ENCODE measurements at places on chromosomes 5 and 9. TPM values are rescaled to one million over a fixed set of nuclear protein-coding genes. Genes with fewer than 3 reads are reported as not detected.

DNA sequence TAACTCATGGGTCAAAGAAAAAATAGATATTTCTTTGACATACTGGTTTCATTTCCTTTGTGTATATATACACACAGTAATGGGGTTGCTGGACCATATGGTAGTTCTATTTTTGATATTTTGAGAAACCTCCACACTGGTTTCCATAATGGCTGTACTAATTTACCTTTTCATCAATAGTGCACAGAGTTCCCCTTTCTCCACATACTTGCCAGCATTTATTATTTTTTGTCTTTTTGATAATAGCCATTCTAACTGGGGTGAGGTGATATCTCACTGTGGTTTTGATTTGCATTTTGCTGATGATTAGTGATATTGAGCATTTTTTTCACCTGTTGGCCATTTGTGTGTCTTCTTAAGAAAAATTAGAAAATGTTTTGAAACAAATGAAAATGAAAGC lies 78.4 kb upstream of the CKMT2 start:
- no peak overlapping the region for H3K4me3 ChIP-seq
- no peaks in the 10 kb centered on the region for H3K36me3 ChIP-seq
- H3K27me3 ChIP-seq = no peaks in the 10 kb centered on the region
- no peaks in the 10 kb centered on the region for H3K4me1 ChIP-seq

DNA sequence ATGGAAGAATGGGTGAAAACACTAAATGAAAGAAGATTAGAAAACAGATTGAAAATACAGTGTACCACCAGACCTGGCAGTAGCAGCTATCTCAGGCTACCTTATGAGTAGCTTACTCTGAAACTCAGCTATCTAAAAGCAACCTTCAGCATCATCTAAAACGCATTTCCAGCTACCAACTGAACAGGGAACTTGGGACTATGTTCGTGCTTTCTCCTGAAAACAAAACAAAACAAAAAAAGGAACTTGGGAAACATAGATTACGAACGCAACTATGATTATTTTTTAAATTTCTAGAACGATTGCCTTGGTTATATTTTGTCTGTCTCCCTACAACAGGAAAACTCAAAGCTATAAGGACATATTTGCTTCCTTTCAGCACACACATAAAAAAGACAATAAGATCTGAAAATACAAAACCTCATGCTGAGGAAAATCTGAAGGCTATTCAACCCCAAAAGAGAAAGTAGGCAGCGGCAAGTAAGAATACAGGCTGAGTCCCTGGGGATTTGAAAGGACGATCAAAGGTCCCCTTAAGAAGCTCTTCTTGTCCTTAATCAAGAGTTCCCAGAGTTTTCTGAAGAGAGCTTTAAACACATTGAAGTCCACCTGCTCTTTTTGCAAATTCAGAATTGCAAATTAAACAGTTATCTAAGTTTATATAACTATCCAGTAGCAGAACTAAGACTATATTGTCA lies 53.4 kb downstream of the OR2K2 start:
- no peak for DNase-seq
- no peak overlapping the region for H3K4me3 ChIP-seq
- no peaks in the 10 kb centered on the region for H3K4me1 ChIP-seq
- no peaks in the 10 kb centered on the region for H3K27me3 ChIP-seq
- no peaks in the 10 kb centered on the region for H3K36me3 ChIP-seq

DNA sequence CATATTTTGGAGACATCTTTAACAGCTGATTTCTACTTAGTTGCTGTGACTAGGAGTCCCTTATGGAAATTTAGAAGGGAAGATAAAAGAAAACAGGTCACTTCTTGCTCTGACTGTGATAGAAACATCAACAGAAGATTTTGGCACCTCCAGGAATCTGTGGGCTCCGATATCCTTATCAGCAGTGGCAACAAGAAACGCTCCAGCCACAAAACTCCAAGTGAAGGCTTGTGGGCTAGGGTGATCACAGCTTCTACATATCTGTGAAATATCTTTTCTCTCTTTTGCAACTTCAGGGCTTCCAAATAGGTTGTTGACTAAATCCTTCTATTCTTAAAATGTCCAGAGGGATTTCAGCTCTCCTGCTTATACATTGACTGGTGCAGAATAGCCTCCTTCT lies 1625.5 kb upstream of the CDH6 start:
- H3K36me3 ChIP-seq = no peaks in the 10 kb centered on the region
- no peak for DNase-seq
- no peaks in the 10 kb centered on the region for H3K4me1 ChIP-seq
- H3K27me3 ChIP-seq = no peaks in the 10 kb centered on the region

DNA sequence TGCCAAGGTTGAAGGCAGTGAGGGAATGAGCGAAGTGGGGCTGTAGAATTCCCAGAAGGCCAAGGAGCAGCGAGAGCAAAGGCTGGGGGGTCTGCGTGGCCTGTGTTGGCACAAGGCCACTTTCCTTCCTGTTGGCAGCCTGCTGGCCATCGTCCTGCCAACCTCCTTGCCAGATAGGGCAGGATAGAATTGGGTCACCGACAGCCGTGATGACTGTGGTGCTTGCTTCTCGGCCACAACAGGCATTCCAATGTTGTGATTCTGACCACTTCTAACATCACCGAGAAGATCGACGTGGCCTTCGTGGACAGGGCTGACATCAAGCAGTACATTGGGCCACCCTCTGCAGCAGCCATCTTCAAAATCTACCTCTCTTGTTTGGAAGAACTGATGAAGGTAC lies 18.9 kb downstream of the TRIP13 start:
- no peaks in the 10 kb centered on the region for H3K36me3 ChIP-seq
- no peaks in the 10 kb centered on the region for H3K27me3 ChIP-seq
- H3K4me1 ChIP-seq = peaks cover 32% of the 10 kb centered on the region
- no peak for DNase-seq
- no peak overlapping the region for H3K4me3 ChIP-seq
- H3K27ac ChIP-seq = no peak overlapping the region

DNA sequence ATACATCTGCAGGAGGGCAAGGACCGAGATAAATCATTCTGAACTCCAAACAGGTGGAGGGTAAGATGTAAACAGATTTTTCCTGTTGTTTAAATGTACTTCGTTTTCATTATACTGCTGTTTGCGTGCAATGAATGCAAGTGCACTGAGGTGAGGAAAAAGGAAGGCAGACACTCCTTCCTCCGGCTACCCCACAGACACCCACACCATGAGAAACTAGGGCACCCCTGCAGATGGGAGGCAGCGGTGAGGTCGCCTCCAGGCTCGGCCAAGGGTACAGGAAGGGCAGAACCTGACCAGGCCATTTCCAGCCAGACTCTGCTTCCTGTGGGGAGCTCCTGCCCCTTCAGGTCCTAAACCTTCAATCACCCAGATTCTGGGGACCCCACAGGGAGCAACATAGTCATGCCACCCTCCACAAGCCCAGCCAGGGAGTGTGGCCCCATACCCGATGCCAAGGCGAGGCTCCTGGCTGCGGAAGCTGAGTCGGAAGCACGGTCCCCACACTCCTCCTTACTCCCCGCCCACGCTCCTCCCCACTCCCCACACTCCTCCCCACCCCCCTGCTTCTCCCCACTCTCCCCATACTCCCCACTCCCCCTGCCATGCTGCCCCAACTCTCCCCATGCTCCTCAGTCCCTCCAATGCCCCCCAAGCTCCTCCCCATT lies 37.1 kb downstream of the VAV2 start:
- no peak overlapping the region for H3K4me3 ChIP-seq
- DNase-seq = no peak
- no peaks in the 10 kb centered on the region for H3K27me3 ChIP-seq
- H3K4me1 ChIP-seq = peaks cover 57% of the 10 kb centered on the region

- peaks cover 25% of the 10 kb centered on the region for H3K4me1 ChIP-seq
- H3K27me3 ChIP-seq = no peaks in the 10 kb centered on the region
- no peak overlapping the region for H3K27ac ChIP-seq
- no peaks in the 10 kb centered on the region for H3K36me3 ChIP-seq
- no peak for DNase-seq
These were observed 42.8 kb upstream of the RAD23B start for GRCh38 chr9:107240260-107240659.

DNA sequence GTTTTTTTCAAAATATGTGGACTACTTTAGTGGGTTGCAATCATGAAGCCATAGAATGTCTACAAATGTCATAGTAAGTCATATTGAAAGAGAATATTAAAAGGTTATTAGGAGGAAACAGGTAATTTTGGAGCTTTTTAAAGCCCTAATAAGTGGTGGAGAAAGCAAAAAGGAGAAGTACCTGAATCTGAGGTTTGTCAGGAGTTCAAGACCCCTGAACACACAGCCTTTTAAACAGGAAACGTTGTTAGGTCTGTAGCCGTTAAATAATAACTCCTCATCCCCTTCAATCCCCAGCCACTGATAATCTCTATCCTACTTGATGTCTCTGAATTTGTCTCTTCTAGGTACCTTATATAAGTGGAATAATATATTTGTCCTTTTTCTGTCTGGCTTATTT lies 51.1 kb downstream of the SPEF2 start:
- no peaks in the 10 kb centered on the region for H3K36me3 ChIP-seq
- no peak overlapping the region for H3K27ac ChIP-seq
- DNase-seq = no peak
- H3K4me3 ChIP-seq = no peak overlapping the region
- H3K4me1 ChIP-seq = no peaks in the 10 kb centered on the region

GRCh38 chr9:78014776-78015175 lies 16.8 kb downstream of the GNAQ start:
- peaks cover 20% of the 10 kb centered on the region for H3K4me1 ChIP-seq
- H3K27ac ChIP-seq = no peak overlapping the region
- no peaks in the 10 kb centered on the region for H3K27me3 ChIP-seq

GRCh38 chr9:98084396-98084795 lies 27.9 kb downstream of the NANS start:
- no peaks in the 10 kb centered on the region for H3K36me3 ChIP-seq
- H3K27me3 ChIP-seq = no peaks in the 10 kb centered on the region
- no peak overlapping the region for H3K27ac ChIP-seq
- H3K4me1 ChIP-seq = peaks cover 70% of the 10 kb centered on the region
- no peak for DNase-seq

GRCh38 chr9:3740690-3741419 lies 215.1 kb upstream of the RFX3 start:
- no peaks in the 10 kb centered on the region for H3K36me3 ChIP-seq
- no peaks in the 10 kb centered on the region for H3K4me1 ChIP-seq
- no peak overlapping the region for H3K4me3 ChIP-seq
- H3K27ac ChIP-seq = no peak overlapping the region
- DNase-seq = no peak

GRCh38 chr9:80792726-80793125 lies 896.6 kb downstream of the TLE1 start:
- H3K27ac ChIP-seq = no peak overlapping the region
- no peaks in the 10 kb centered on the region for H3K27me3 ChIP-seq
- no peaks in the 10 kb centered on the region for H3K4me1 ChIP-seq
- no peak overlapping the region for H3K4me3 ChIP-seq
- H3K36me3 ChIP-seq = no peaks in the 10 kb centered on the region
- DNase-seq = no peak

- H3K4me3 ChIP-seq = no peak overlapping the region
- no peaks in the 10 kb centered on the region for H3K27me3 ChIP-seq
- DNase-seq = no peak
- H3K36me3 ChIP-seq = no peaks in the 10 kb centered on the region
- H3K4me1 ChIP-seq = no peaks in the 10 kb centered on the region
These were observed 11.0 kb upstream of the MTMR12 start for GRCh38 chr5:32323741-32324140.

GRCh38 chr9:33225319-33226147 lies 14.4 kb upstream of the SPINK4 start:
- no peak overlapping the region for H3K4me3 ChIP-seq
- H3K4me1 ChIP-seq = peaks cover 25% of the 10 kb centered on the region
- no peaks in the 10 kb centered on the region for H3K27me3 ChIP-seq
- H3K36me3 ChIP-seq = no peaks in the 10 kb centered on the region

- DNase-seq = no peak
- H3K27me3 ChIP-seq = no peaks in the 10 kb centered on the region
- no peak overlapping the region for H3K27ac ChIP-seq
- no peaks in the 10 kb centered on the region for H3K36me3 ChIP-seq
These were observed 282.9 kb upstream of the MVB12B start for GRCh38 chr9:126043681-126044080.

GRCh38 chr5:5270958-5271785 lies 131.0 kb downstream of the ADAMTS16 start:
- no peaks in the 10 kb centered on the region for H3K36me3 ChIP-seq
- peak overlapping the region; percentile 42 for H3K27ac ChIP-seq
- H3K27me3 ChIP-seq = no peaks in the 10 kb centered on the region
- H3K4me3 ChIP-seq = peak overlapping the region; percentile 47

DNA sequence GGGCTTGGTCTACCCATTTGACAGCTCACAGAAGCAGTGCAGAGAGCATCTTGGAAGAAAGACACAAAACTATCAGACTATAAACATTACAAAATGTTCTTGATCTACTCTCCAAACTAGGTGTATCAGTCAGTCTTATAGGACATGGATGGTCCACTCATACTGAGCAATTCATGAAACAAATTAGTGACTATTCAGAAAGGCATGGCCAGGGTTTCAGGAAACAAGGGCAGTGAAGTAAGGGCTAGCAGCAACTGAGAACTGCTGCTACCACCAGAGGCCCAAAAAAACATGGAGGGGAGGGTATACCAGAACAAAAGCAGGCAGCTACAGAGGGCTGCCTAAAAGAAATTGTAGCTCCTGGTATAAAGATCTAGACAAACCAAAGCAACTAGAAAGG lies 287.0 kb downstream of the PIK3R1 start:
- no peaks in the 10 kb centered on the region for H3K4me1 ChIP-seq
- no peak overlapping the region for H3K27ac ChIP-seq
- no peaks in the 10 kb centered on the region for H3K27me3 ChIP-seq
- H3K36me3 ChIP-seq = no peaks in the 10 kb centered on the region
- no peak for DNase-seq
- H3K4me3 ChIP-seq = no peak overlapping the region

GRCh38 chr5:175889910-175890684 lies 18.7 kb downstream of the CPLX2 start:
- H3K4me1 ChIP-seq = no peaks in the 10 kb centered on the region
- H3K4me3 ChIP-seq = no peak overlapping the region

PHF24 gene
- total RNA-seq = 0.44 TPM

ZDHHC11B gene
- 3.3 TPM for total RNA-seq

RALGDS gene
- 56.7 TPM for total RNA-seq

SLC25A25 gene
- 37.9 TPM for total RNA-seq

CFAP77 gene
- not detected for total RNA-seq

PCDHGA2 gene
- total RNA-seq = 0.15 TPM

GDNF gene
- not detected for total RNA-seq

SARDH gene
- total RNA-seq = 0.57 TPM

PAPPA gene
- 8.3 TPM for total RNA-seq

SSNA1 gene
- total RNA-seq = 67.1 TPM
